ENCODE measurements at places on chromosomes 6 and 20. TPM values are rescaled to one million over a fixed set of nuclear protein-coding genes. Genes with fewer than 3 reads are reported as not detected.

- DNase-seq, result no peak
Measured at GRCh38 chr6:169316651-169317050, 63.0 kb upstream of the THBS2 start.

GRCh38 chr6:126773112-126773805 is 345.2 kb upstream of the RSPO3 start:
- DNase-seq, result no peak

GRCh38 chr6:141359953-141360352 is 772.8 kb upstream of the GJE1 start:
- no peak for DNase-seq

GRCh38 chr6:16973051-16973450 is 128.8 kb upstream of the STMND1 start:
- no peak for DNase-seq

GRCh38 chr20:36331209-36331608 is 25.1 kb downstream of the DLGAP4 start:
- DNase-seq, result no peak

- DNase-seq, result no peak
Measured at GRCh38 chr6:166826264-166826663, 130.1 kb downstream of the RNASET2 start.

GRCh38 chr20:51628533-51629398 is 86.2 kb upstream of the NFATC2 start:
- DNase-seq, result no peak

GRCh38 chr6:34190504-34191122 is 44.7 kb upstream of the GRM4 start:
- no peak for DNase-seq

DNA sequence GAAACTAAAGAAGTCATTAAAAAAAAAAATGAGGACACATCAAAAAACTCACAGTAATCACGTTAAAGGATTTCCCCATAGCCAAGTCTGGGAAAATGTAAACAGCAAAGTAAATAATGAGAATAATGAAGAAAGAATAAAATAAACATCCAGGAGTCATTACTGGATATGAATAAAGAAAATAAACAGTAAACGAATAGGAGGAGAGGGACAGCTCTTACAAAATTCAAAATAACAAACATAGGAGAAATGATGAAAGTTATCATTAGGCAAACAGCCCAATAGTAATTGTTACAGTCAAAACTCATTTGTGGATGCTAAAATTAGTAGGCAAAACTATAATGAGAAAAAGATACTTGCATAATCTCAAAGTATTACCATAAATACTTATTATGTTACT is 8.0 kb upstream of the UBD start:
- no peak for DNase-seq

- DNase-seq, result no peak
Measured at GRCh38 chr20:10875653-10876052, 201.9 kb upstream of the JAG1 start.

DNA sequence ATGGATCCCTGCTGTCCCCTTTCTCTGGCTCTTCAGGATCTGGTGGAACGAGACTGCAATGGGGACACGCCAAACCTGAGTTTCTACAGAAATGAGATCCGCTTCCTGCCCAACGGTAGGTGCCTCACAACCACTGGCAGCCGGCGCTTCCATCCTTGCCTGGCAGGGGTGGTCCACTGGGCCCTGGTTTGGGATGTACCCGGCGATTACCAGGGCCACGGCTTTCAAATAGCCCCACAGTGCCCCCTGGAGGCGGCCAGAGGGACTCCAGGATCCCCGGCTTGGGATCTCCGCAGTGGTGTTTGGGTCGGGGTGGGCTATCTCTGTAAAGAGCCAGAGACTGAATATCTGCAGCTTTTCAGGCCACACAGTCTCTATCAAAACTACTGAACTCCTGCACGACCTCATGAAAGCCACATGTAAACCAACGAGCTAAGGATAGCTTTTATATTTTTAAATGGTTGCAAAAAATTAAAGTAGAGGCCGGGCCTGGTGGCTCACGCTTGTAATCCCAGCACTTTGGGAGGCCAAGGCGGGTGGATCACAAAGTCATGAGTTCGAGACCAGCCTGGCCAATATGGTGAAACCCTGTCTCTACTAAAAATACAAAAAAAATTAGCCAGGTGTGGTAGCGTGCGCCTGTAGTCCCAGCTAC is 3.7 kb downstream of the OGFR start:
- DNase-seq, result peak; percentile 62

GRCh38 chr6:96032661-96033060 is 16.9 kb downstream of the FUT9 start:
- DNase-seq, result no peak

DNA sequence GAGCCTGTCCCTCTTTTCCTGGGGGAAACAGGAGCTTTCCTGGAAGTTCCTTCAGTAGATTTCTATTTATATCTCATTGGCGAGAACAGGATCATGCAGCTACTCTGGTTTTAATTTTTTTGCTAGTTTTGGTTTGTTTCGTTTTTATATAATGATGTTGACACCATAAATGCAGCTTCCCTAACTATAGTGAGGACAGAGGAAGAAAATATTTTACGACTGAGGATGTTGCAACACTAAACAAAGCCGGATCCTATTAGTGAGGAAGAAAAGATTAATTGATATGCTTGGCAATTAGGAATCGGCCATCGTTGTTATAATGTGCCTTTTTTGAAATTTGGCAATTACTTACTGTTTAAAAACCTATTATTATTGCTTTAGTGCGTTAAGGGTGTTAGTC is 16.6 kb downstream of the KDM1B start:
- no peak for DNase-seq

- no peak for DNase-seq
Measured at GRCh38 chr20:34074101-34074760, 37.8 kb downstream of the EIF2S2 start.

DNA sequence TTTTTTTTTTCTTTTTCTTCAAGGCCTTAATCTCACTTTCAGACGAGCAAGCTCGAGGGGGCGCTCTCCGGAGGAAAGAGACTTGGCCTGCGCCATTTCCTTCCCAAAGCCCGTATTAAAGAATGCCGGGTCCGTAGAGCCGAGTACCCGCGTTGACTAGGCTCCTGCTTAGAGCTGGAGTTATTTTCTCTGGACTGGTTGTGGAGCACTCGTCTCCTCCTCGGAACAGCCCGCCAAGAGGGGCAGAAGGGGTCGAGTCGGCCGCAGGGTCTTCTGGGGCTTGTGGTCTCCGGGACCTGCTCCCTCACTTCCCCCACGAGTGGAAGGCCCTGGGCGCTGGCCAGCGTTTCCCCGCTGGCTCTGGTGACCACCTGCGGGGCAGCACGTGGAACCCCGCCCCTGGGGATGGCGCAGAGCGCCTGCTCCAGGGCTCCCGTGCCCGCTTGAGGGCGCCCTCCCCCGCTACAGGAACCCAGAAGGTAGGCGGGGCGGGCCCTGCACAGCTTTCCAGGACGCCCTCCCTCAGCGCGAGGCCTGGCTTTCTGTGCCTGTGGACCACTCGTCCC is 2.7 kb upstream of the MEI4 start:
- DNase-seq, result no peak

- no peak for DNase-seq
Measured at GRCh38 chr6:125835221-125835744, 44.5 kb downstream of the NCOA7 start.

- DNase-seq, result no peak
Measured at GRCh38 chr6:157602521-157603295, 220.3 kb upstream of the SNX9 start.

DLL1 gene
- not detected for total RNA-seq

KIF6 gene
- 0.21 TPM for total RNA-seq

WDR27 gene
- 35.0 TPM for total RNA-seq

CCM2L gene
- total RNA-seq, result not detected

TMEM217 gene
- total RNA-seq, result 4.8 TPM

EMILIN3 gene
- not detected for total RNA-seq

LY6G6D gene
- not detected for total RNA-seq

MRPS10 gene
- 40.4 TPM for total RNA-seq

TAF4 gene
- total RNA-seq, result 23.6 TPM

PRDM13 gene
- not detected for total RNA-seq

JPH2 gene
- total RNA-seq, result not detected

TNFRSF21 gene
- total RNA-seq, result 2.8 TPM
